ENCODE measurements at places on chromosomes 1 and 21.

- no peak for DNase-seq
These were observed 25.7 kb upstream of the XPR1 start for GRCh38 chr1:180606155-180606554.

GRCh38 chr1:112618114-112618720, 724 bp downstream of the ST7L start:
- no peak for DNase-seq

GRCh38 chr1:30990591-30990990, 74.9 kb downstream of the PUM1 start:
- DNase-seq: no peak

DNA sequence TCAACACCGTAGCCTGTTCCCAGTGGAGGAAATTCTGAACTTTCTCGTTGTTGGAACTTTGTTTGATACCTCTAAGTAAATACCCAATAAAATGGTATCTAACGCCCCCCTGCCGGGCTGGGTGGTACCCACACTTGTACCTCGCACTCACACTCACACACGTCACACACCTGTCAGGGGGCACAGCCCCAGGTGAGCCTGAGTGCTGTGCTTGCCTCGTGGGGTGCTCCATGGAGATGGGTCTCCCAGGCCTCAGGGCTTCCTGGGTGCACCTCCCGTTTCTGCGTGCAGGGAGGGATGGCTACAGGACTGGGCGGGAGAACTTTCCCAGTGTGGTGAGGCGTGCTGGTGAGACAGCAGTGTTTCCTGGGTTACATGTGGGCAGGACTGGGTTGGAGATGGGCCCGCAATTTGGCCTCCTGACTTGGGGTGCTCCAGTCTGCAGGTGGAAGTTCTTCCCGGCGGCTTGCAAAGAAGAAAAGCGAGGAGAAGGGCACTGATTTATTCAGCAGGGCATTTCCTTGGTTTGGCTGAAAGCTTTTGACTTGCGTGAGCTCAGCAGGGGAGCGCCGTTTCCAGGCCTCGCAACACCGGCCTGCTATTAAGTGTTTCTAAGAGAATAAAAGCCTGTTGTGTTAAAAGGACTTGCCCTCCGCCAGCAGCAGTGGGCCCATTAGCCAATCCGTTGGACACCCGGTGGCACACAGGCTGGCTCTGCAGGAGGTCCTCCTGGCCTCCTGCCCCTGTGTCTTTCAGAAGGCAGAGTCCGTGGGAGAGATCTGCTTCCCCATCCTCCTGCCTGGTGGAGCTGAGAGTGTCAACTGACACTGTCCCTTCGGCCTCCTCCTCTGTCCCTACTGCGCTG, 79.7 kb downstream of the KIF26B start:
- no peak for DNase-seq

- no peak for DNase-seq
These were observed 44.9 kb downstream of the S1PR1 start for GRCh38 chr1:101281751-101282150.

DNA sequence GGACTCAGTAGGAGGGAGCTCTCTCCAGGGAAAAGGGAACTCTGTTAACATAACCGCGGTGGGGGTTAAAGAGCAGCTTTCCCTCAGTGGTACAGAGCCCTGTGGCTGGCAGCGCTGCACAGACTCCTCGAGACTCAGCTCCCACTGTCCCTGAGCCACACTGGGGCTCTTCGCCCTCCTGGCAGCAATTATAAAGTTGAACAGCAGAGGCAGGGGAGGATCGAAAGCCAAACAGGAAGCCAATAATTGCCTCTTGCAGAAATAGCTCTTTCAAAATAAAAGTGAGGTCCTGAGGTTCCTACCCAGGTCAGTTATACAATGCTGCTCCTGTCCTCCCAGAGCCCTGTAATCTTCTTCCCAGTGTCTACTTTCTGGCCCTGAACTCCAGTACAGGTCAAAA, 77.0 kb downstream of the FAM78B start:
- DNase-seq: no peak

GRCh38 chr1:209375097-209375496, 208.4 kb upstream of the CAMK1G start:
- DNase-seq: no peak

GRCh38 chr1:20730690-20731056, 1.8 kb downstream of the SH2D5 start:
- DNase-seq: no peak

GRCh38 chr1:61274939-61275338, 192.6 kb downstream of the NFIA start:
- DNase-seq: no peak

DNA sequence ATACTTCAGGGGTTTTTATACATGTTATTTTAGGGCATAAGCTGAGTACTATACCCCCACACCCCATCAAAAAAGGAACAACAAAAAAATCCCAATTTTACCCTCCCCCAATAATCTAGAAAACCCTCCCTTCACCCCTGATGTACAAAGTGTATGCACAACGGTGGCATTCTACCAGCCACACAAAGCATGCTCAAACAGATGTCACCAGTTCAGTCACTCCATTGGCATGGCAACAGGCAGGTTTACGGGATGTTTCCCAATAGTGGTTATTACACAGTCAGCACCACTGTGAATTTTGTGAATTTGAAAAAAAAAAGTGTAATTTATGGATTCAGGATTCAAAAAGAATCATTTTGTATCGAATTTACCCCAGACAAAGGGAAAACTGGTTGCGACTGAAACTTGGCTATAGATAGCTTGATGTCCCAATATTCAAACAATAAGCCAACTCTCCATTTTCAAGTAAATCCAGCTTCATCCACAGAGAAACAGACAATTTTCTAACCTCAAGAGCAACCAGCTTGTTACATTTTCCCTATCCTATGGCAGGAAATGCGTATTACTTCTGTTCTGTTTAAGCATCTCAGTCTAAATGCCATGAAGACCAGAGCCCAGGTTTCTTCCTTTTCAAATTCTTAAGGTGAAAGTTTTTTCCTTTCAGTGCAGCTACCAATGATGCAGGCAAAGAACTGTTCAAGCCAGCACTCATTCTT, 34.0 kb upstream of the SLC45A3 start:
- DNase-seq: no peak

- DNase-seq: no peak
These were observed 22.2 kb downstream of the LRP8 start for GRCh38 chr1:53305650-53306049.

DNA sequence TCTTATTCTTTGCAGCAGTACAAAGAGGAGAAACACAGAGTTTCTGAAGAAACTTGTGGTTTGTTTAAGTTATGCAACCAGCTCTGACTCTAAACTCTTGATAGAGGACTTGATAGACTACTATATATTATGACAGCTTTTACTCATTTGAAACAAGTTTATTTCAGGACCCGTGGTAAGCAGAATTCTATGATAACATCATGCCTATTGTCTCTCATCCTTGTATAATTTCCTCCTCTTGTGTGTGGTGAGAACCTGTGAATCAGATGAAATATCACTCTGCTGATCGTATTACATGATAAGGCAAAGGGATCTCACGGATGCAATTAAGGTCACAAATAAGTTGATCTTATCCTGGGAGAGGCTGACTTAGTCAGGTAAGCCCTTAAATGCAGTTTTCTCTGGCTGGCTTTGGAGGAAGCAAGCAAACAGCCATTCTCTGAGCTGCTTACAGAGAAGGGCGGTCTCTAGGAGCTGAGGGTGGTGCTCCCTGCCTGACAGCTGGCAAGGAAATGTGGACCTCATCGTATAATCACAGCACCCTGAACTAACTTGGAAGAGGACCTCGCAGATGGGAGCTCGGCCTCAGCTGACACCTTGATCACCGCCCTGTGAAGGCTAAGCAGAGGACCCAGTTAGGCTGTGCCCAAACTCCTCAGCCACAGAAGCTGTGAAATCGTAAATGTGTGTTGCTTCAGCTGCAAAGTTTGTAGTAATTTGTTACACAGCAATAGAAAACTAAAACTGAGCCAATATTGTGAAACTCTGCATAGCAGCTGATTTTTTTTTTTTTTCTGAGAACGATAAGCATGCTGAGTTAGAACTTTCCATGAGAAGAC, 151.1 kb upstream of the DPT start:
- DNase-seq: no peak

GRCh38 chr1:3140437-3140836, 71.4 kb downstream of the PRDM16 start:
- DNase-seq: no peak

GRCh38 chr21:16865632-16866031, 647.2 kb upstream of the CXADR start:
- no peak for DNase-seq

DNA sequence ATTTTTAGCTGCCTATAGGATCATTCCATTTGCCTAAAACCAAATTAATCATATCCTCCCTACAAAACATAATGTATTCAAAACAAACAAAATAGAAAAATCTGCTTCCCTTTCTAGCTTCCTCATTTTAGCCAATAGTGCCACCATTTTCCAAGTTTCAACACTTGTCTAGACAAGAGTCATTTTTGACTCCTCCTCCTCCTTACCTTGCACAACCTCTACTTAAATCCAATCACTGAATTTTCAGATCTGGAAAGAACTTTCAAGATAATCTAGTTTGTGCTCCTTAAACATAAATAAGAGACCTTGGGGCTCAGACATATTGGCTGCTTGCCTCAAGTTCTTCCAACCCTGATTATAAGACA, 7.4 kb downstream of the STX6 start:
- DNase-seq: no peak

- no peak for DNase-seq
These were observed 8.2 kb downstream of the LPAR3 start for GRCh38 chr1:84884671-84885389.

DNA sequence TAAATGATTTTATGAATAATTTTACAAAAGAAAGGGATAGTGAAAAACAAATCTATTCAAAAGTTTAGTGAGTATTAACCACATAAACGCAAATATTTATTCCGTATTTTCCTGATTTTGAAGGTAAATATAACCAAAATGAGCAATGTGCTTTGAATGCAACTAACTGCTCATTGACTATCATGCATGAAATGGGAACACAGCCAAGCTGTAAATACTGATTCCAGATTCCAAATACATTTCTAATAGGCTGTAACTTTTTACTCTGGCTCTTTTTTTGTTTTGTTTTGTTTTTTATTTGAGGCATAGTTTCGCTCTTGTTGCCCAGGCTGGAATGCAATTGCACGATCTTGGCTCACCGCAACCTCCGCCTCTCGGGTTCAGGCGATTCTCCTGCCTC, 41.8 kb downstream of the SELENOF start:
- no peak for DNase-seq

GRCh38 chr1:52296345-52296744, 69.7 kb downstream of the CC2D1B start:
- no peak for DNase-seq

DNA sequence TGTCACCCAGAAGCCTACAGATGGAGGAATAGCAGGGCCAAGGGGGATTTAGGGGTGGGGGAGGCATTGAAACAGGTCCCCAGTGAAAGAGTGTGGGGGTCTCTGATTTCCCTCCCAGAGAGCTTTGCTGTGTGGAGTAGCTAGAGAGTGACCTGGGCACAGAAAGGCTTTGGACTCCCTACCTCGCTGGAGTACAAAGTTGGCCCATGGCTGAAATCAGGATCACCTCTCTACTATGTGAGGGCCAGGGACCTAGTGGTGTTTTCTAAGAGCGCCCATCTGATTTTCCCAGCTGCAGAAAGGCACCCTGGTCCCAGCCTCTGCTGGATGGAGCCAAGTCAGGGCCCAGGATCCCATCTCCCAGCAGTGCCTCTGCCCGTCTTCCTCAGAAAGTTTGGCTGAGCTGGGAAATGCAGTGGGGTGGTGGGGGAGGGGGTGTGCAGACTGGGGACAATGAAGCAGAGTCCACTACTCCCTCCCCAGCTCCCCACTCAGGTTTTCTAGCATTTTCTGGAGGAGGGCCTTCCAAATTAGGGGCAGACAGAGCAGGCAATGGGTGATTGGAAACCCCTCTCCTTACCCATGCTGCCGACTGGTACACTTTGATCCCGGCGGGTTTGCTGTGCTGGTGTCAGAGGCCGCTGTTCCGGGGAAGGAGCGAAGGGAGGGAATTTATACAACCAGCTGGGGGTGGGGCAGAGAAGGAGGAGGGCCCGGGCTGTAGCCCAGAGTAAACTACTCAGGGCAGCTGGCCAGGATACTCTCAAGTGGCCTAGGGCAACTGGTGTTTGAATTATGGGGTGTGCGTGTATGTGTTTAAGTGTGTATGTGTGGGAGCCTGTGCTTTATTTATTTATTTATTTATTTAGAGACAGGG, at the start of gene SELENBP1:
TSS of gene SELENBP1 (minus strand) at position 648 of the 877 bp plus-strand sequence. CDS start at position 584, 64 bp downstream.
- peak; percentile 44 for DNase-seq

DNA sequence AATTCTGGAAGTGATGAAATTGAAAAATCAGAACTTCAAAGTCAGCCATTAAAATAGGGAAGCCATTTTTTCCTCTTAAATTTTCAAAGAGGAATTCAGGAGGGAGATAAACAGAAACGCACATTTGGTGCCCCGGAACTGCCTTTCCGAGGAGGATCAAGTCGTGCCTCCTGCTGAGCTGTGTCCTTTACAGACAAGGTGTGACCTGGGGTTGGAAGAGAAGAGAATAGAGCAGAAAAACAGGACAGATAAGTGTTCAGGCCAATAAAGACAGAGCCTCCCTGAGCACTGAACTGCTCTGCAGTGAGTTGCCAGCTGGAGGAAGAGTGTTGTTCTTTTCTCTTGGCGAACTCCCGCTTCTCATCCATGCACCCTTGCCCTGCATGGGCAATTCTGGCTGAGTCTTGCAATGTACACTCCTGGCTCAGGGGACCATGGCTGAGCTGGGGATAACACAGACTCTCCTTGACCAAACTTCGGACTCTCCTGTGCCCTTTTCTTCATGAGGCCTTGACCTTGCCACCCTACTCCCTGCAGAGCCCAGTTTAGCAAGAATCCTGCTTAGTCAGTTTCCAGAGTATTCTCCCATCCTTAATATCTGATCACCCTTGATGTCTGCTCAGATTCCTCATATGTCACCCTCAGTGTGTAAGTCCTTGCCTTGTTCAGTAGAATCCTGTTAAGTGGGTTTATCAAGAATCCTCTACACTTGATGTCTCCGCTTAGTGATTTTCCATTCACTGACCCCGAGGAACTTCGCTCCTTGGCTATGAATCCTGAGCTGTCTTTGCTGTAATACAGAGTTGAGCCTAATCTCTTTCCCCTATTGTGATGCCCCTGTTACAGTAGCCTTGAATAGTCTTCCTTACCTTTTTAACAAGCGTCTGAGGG, 1.3 kb upstream of the MTARC1 start:
- DNase-seq: no peak

GRCh38 chr21:45856442-45856841, 125.1 kb upstream of the COL6A1 start:
- no peak for DNase-seq

GRCh38 chr1:218642033-218642948, 297.2 kb downstream of the TGFB2 start:
- DNase-seq: no peak

- DNase-seq: no peak
These were observed 6.2 kb upstream of the ANKRD65 start for GRCh38 chr1:1427106-1427819.

DNA sequence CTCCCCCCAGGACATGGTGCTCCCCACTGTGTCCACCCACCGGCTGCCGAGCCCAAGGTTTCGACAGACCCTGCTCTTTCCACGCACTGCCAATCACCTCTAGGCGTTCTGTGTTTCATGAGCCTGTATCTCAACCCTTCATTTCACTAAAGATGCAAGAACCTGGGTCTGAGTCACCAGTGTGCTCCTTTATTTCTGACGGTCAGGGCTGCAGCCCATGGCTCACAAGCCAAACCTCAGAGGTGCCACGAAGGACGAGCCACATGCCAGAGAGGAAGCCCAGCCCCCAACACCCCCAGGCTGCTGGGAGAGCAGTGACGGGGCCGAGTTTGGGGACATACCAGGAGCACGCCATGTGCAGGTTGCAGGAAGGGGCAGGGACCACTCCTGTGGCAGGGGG, 79.2 kb upstream of the ARHGEF16 start:
- DNase-seq: no peak

Measured in omental fat pad (tissue), 4 donors.